Ureter (tissue), 1 donor: ENCODE measurements at places on chromosomes 12 and 14. TPM values are rescaled to one million over a fixed set of nuclear protein-coding genes. Genes with fewer than 3 reads are reported as not detected.

GRCh38 chr14:76235628-76236027, 83.9 kb downstream of the GPATCH2L start:
- no peak for DNase-seq

GRCh38 chr14:94974893-94975292, 182.4 kb downstream of the DICER1 start:
- DNase-seq, result no peak

DNA sequence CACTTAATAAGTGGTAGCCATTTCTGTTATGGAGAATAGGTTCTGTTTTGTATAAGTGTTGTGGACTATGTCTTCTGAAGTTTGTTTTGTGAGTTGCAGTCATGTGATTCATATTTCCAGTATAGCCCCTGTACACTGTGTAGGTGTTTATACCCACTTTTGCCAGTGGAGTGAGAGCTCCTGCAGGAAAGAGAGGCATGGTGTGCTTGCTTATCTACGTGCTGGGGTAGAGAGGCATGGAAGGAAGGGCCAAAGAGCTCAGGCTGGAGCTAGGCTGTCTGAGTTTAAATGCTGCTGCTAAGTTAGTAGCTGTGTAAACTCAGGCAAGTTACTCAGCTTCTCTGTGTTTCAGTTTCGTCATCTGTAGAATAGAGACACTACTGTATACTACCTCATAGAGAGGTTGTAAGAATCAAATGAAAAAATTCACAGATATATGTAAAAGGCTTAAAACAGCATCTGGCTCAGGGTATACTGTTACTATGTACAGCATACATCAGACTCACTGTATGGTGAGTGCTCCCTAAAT, 88.2 kb upstream of the SLC38A2 start:
- no peak for DNase-seq

- DNase-seq, result peak; percentile 93
These were observed 1.1 kb upstream of the NFATC4 start for GRCh38 chr14:24366721-24367513.

GRCh38 chr12:124555168-124556073, 12.0 kb downstream of the NCOR2 start:
- no peak for DNase-seq

GRCh38 chr12:13091832-13092231, 11.6 kb downstream of the GSG1 start:
- no peak for DNase-seq

GRCh38 chr12:123019841-123020138, 39.3 kb downstream of the ARL6IP4 start:
- DNase-seq, result no peak

- DNase-seq, result peak; percentile 41
These were observed 374.7 kb downstream of the ALG10 start for GRCh38 chr12:34396861-34397590.

GRCh38 chr14:60915781-60916180, 65.1 kb downstream of the TRMT5 start:
- no peak for DNase-seq

GRCh38 chr14:62654641-62655040, 390.6 kb downstream of the KCNH5 start:
- no peak for DNase-seq

DNA sequence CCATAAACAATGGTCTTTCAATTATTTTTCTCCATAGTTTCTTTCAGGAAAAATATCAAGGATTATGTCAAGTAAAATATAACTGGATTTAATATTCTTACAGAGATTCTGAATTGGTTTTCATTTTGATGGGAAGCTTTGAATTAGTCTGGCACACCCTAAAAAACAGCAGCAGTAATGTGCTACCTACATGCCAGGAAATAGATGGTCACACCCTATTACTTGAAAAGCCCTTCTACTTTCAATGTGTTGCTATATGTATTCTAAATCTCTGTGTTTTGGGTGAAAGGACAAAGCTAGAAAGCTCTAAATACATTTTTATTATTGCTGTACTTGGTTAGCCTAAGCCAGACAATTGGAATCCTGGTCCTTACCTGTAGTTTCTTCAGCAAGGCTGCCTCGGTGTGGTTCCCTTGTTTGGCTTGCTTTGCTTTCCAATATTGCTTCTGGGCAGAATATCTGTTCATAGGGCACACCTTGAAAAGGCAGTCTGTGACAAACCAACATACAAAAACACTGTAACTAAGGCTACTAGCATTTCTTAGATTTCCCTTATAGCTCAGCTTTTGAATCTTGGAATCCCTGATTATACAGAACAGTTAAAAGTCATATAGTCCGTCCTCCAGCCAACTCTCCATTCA, 107.6 kb downstream of the ITPR2 start:
- DNase-seq, result no peak

- no peak for DNase-seq
These were observed 716.4 kb downstream of the FSCB start for GRCh38 chr14:43790681-43791080.

- DNase-seq, result no peak
These were observed 561.3 kb downstream of the CCER1 start for GRCh38 chr12:90393652-90394051.

DNA sequence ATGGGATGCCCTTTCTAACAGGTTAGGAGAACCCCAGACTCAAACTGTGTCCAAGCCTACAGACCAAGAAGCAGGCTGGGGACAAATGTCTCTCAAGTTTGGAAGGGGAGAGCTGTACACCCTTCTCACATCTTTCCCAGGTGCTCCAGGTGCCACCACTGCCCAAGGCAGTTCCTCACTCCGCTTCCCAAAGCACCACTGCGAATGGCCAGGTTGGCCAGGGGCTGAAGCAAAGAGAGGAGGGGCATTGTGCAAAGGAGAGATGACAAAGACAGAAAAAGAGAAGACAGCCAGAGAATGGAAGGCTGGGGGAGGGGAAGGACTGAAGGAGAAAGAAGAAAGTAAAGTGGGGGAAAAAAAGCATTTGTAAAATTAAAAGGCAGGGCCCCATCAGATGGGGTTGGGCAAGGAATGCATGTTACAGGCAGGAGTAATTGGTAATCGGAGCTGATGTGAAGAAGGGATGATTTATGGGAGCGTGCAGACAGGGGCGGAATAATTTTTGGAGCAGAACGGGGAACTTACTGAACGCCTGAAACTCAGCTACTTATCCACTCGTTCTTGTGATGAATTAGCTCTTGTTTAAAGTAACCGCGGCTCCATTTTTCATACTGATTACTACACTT, 165.8 kb downstream of the ESRRB start:
- DNase-seq, result no peak

- no peak for DNase-seq
These were observed 15.5 kb upstream of the NTN4 start for GRCh38 chr12:95805864-95806671.

DNA sequence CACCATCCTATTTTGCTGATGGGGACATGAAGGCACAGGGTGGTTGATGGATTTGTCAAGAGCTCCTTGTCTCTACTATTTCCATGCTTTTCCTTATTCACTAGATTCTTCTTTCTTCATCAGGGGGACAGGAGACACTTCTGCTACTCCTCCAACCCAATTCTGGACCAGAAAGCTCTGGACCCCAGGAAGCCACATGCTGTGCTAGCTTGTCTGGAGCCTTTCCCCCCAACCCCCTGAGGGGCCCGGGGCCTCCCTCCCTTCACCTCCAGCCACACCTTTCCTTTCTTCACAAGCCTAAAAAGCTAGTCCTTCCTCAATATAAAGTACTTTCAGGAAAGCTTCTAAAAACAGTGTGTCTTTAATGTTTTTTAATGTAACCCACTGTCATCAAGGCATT, 75.1 kb upstream of the CAPRIN2 start:
- DNase-seq, result no peak

PTHLH gene
- total RNA-seq, result 0.86 TPM

SNX6 gene
- total RNA-seq, result 71.8 TPM

TMEM117 gene
- total RNA-seq, result 16.7 TPM
